ENCODE measurements at places on chromosomes 6 and 20. TPM values are rescaled to one million over a fixed set of nuclear protein-coding genes. Genes with fewer than 3 reads are reported as not detected.

The FYN gene
- 162 TPM for total RNA-seq

The GMPR gene
- 20.0 TPM for total RNA-seq

The LCA5 gene
- 2.1 TPM for total RNA-seq

The SOX18 gene
- 0.08 TPM for total RNA-seq

The DAAM2 gene
- 19.3 TPM for total RNA-seq

Data from smooth muscle cell of the coronary artery (primary cell).